ENCODE measurements at places on chromosomes 1 and 21. TPM values are rescaled to one million over a fixed set of nuclear protein-coding genes. Genes with fewer than 3 reads are reported as not detected.

- DNase-seq = no peak
These were observed 1.3 kb downstream of the CDC42BPA start for GRCh38 chr1:227317011-227317451.

DNA sequence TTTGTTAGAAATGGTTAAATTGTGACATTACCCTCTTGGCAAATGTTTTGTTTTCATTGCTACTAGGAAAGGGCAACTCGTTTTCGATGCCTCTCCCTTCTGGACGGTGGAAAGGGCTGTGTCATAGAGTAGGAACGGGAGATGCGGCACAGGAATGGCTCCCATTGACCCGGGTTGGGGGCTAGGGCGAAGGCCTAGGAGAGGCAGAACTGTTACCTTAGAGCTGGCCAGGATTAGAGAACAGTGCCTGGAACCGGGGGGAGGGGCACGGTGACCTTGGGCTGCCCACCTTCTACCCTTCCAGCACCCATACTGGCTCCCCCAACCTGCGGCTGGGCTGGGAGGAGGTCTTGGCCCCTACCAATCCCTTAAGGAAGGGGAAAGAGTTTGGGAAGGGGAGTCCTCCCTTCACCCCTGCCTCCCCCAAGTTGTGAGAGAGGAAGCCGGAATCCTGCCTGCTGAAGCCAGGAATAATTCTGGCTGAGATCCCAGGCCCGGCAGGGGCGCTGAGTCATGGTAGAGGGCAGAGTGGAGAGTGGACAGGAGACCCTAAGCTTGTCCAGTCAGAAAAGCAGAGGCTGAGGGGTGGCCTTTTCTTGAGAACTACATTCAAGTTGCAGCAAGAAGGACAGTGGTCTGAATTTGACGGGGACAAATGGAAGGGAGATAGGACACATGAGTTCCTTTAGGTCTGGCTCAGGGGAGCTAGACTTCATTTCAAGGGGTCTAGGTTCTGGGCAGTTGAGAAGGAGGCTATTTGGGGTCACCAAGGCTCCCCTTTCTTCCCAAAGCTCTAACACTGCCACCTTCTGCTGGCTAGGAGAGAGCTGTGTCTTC lies 8.2 kb downstream of the LMNA start:
- no peak for DNase-seq

GRCh38 chr1:207444514-207445217 lies 9.5 kb upstream of the CR2 start:
- DNase-seq = no peak

GRCh38 chr1:3351449-3352298 lies 102.8 kb upstream of the ARHGEF16 start:
- no peak for DNase-seq

- no peak for DNase-seq
These were observed 45.1 kb upstream of the PALMD start for GRCh38 chr1:99600782-99601181.

GRCh38 chr1:170215072-170215885 lies 69.5 kb downstream of the NTMT2 start:
- DNase-seq = no peak

- DNase-seq = no peak
These were observed 27.7 kb downstream of the DSTYK start for GRCh38 chr1:205183676-205184335.

DNA sequence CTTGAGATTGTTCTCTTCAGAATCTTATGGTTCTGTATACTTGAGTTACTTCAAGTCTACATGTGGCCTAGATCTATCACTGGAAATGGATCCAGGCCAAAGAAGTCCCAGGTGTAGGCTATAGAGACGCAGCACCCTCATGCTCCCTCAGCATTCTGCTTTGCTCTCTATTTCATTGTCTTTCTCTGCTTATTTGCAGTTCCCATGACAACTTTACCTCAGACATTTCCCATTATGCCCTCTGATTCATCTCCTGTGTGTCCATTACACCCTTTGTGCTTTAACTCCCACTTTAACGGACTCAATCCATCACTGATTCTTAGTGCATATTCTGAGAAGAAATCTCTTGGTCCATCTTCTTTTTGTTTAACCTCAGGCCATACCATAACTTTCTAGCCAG lies 236.9 kb upstream of the NRIP1 start:
- no peak for DNase-seq

DNA sequence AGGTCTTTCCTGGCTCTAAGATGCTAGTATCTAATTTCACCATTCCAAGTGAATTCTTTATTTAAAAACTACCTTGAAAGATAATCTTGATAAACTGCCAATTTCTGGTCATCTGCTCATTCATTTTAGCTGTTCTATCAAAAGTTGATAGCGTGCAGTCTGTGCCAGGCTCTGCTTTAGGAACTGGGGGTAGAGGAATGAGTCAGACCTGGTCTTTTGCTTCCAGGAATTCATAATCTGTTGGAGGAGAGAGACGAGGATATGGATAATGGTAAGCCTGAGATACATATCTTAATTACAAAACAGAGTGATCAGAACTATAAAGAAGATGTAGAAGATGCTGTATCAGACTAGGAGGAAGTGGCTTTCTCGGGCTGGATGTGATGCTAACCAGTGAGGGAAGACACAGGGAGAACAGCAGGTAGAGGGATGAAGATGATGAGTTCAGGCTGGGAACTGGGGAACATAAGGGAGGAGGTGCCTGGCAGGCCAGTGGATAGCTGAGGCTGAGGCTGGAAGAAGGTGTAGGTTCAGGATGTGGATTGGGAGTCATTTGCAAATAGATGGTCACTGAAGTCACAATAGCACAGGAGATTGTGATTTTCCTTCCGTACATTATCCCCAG lies 12.3 kb upstream of the PHC2 start:
- DNase-seq = no peak

- no peak for DNase-seq
These were observed 14.4 kb downstream of the CNN3 start for GRCh38 chr1:94912263-94913184.

GRCh38 chr1:186653312-186653711 lies 26.9 kb downstream of the PTGS2 start:
- no peak for DNase-seq

DNA sequence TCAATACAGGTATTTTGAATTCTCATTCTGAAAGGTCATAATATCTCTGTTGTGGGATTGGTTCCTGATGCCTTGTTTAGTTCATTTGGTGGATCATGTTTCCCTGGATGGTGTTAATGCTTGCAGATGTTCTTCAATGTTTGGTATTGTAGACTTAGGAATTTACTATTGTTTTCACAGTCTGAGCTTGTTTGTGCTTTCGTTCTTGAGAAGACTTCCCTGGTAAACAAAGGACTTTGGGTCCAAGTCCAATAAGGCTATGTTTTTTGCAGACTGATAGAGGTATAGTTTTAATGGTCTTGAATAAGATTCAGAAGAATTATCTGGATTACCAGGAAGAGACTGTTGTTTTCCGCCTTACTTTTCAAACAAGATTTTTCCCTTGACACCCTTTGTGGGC lies 1646.3 kb downstream of the AMY1C start:
- no peak for DNase-seq

RGSL1 gene
- not detected for polyA plus RNA-seq

SELL gene
- polyA plus RNA-seq = 1,603 TPM

C8B gene
- polyA plus RNA-seq = not detected

ADIPOR1 gene
- 164 TPM for polyA plus RNA-seq

LENEP gene
- polyA plus RNA-seq = not detected

FHAD1 gene
- not detected for polyA plus RNA-seq

KIAA1614 gene
- not detected for polyA plus RNA-seq

IL19 gene
- not detected for polyA plus RNA-seq
